ENCODE measurements at places on chromosomes 16 and 17. TPM values are rescaled to one million over a fixed set of nuclear protein-coding genes. Genes with fewer than 3 reads are reported as not detected.

The KRT24 gene
- not detected for total RNA-seq

The RHBDF1 gene
- total RNA-seq: 110 TPM

The TNRC6C gene
- 8.7 TPM for total RNA-seq

The SLC13A2 gene
- total RNA-seq: 0.61 TPM

The TBC1D28 gene
- total RNA-seq: not detected

The TMIGD1 gene
- not detected for total RNA-seq

The RNF43 gene
- 10.9 TPM for total RNA-seq

The HAS3 gene
- total RNA-seq: 7.4 TPM

The PDE6G gene
- not detected for total RNA-seq

The UMOD gene
- total RNA-seq: not detected

The NXPH3 gene
- total RNA-seq: 6.5 TPM

The TSNAXIP1 gene
- 3.5 TPM for total RNA-seq

The KRT33B gene
- not detected for total RNA-seq

The TAT gene
- 0.69 TPM for total RNA-seq

The PDILT gene
- total RNA-seq: not detected

The MT3 gene
- 1.5 TPM for total RNA-seq

The CNP gene
- 33.4 TPM for total RNA-seq

The SHISA9 gene
- 0.20 TPM for total RNA-seq

The PMP22 gene
- 61.3 TPM for total RNA-seq

The CCL4 gene
- total RNA-seq: 24.0 TPM

The SMTNL2 gene
- 7.3 TPM for total RNA-seq

The TMEM238L gene
- not detected for total RNA-seq

The THRA gene
- 55.3 TPM for total RNA-seq

The ALDH3A2 gene
- total RNA-seq: 118 TPM

The VMO1 gene
- not detected for total RNA-seq

The LGALS9 gene
- total RNA-seq: 118 TPM

The HOXB7 gene
- total RNA-seq: 1.2 TPM

The RGS9 gene
- total RNA-seq: 9.6 TPM

The GRAP gene
- 4.1 TPM for total RNA-seq

The CIBAR2 gene
- total RNA-seq: 0.40 TPM

The TBC1D3 gene
- not detected for total RNA-seq

The PRKCA gene
- 20.5 TPM for total RNA-seq

The KCNJ18 gene
- total RNA-seq: not detected

The EFCAB13 gene
- 10.8 TPM for total RNA-seq

The SLC16A11 gene
- total RNA-seq: 2.7 TPM

The CHST6 gene
- total RNA-seq: 0.11 TPM

The NOB1 gene
- 24.1 TPM for total RNA-seq

The TBC1D3E gene
- total RNA-seq: not detected

The KRT27 gene
- 0.69 TPM for total RNA-seq

The KRT38 gene
- total RNA-seq: not detected

The CAMKK1 gene
- 8.0 TPM for total RNA-seq

Data from upper lobe of left lung (tissue), 6 donors.